A172 (cell line): ENCODE measurements at places on chromosomes 4 and X. TPM values are rescaled to one million over a fixed set of nuclear protein-coding genes. Genes with fewer than 3 reads are reported as not detected.

CYSLTR1 gene
- total RNA-seq: not detected in 2 replicates

VSIG1 gene
- not detected in 2 replicates for total RNA-seq

FDCSP gene
- not detected in 2 replicates for total RNA-seq

DNA sequence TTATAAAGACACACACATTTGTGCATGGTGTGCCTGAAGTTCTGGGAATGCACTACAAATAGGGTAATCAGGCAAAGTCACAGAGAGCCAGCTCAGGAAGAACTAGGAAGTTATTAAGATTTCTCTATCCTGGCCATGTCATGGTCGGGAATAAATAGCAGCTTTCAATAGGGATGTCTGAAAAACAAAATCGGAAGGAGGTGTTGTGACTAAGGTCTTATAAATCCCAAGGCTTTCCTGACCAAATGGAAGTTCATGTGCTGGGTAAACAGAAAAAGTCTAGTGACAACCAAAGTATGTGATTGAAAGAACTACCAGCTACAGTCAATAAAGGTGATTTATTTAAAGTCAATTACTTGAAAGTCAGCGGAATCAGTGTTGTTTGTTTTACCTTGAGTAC lies 262.5 kb upstream of the HS3ST1 start:
- no peak for DNase-seq

GRCh38 chr4:151806511-151806927 lies 45.7 kb upstream of the GATB start:
- DNase-seq: peak; percentile 79

GRCh38 chrX:108178143-108178498 lies 86.5 kb downstream of the ATG4A start:
- no peak for DNase-seq

DNA sequence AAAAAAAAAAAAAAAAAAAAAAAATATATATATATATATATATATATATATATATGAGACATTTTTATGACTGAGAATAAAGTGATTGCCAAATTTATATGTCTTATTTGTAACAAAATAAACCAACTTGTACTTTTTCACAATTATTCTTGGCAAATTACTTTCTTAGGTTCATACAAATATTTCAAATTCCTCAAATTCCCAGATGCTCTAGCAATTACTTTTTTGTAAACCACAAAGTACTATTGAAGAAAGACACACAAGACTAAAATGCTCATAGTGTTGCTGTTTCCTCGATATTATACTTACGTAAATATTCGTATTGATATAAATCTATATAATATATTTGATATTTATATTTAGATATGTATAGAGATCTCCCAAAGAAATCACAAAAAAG lies 390.0 kb downstream of the FAT4 start:
- DNase-seq: peak; percentile 35

DNA sequence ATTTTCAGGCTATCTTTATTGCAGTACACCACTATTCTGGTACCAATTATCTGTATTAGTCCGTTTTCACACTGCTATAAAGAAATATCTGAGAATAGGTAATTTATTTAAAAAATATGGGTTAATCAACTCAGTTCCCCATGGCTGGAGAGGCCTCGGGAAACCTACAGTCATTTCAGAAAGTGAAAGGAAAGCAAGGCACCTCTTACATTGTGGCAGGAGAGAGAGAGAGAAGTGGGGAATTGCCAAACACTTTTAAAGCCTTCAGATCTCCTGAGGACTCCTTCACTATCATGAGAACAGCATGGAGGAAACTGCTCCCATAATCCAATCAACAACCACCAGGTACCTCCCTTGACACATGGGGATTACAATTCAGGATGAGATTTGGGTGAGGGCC lies 54.7 kb downstream of the AMER1 start:
- no peak for DNase-seq

GRCh38 chrX:38985375-38985774 lies 184.1 kb downstream of the MID1IP1 start:
- DNase-seq: no peak

- DNase-seq: no peak
Measured at GRCh38 chrX:44039556-44039955, 66.4 kb upstream of the NDP start.

DNA sequence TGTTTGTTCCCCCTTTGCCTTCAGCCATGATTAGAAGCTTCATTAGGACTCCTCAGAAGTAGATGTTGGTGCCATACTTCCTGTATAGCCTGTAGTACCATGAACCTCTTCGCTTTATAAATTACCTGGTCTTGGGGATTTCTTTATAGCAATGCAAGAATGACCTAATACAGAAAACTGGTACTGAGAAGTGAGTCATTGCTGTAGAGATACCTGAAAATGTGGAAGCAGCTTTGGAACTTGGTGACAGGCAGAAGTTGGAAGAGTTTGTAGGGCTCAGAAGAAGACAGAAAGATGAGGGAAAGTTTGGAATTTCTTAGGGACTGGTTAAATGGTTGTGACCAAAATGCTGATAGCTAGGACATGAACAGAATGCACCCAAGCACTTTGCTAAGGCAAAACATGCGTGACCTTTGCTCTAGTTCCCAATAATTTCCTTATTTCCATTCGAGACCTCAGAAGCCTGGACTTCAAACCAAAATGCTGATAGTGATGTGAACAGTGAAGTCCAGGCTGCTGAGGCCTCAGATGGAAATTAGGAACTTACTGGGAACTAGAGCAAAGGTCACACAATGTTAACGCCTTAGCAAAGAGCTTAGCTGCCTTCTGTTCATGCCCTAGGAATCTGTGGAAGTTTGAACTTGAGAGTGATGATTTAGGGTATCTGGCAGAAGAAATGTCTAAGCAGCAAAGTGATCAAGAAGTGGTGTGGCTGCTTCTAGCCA lies 3.0 kb upstream of the USP46 start:
- DNase-seq: no peak
